GM12864 (cell line): ENCODE measurements at places on chromosomes 2 and 18.

- DNase-seq = no peak
Observed at GRCh38 chr18:79314838-79315388, 80.8 kb upstream of the NFATC1 start.

- no peak for DNase-seq
Observed at GRCh38 chr2:130355172-130355577, 681 bp upstream of the PTPN18 start.

DNA sequence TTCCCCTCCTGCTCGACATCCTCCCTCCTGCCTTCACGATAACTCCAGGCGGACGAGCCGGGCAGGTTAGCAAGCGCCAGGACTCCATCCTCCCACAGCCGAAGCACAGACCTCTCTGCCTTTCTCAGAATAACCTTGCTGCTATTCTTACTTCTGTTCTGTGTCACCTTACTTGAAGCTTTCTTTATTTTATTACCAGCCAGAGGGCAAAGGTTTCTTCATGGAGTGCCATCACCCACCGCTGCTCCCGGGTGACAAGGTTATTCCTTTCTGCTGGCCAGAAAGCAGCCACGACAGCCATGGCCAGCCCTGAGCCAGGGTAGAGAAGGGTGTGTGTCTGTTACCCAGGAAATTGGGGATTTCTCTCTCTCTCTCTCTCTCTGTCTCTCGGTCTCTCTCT, 227.1 kb downstream of the ANAPC1 start:
- no peak for DNase-seq

- DNase-seq = no peak
Observed at GRCh38 chr2:151808258-151809072, 19.8 kb downstream of the ARL5A start.

DNA sequence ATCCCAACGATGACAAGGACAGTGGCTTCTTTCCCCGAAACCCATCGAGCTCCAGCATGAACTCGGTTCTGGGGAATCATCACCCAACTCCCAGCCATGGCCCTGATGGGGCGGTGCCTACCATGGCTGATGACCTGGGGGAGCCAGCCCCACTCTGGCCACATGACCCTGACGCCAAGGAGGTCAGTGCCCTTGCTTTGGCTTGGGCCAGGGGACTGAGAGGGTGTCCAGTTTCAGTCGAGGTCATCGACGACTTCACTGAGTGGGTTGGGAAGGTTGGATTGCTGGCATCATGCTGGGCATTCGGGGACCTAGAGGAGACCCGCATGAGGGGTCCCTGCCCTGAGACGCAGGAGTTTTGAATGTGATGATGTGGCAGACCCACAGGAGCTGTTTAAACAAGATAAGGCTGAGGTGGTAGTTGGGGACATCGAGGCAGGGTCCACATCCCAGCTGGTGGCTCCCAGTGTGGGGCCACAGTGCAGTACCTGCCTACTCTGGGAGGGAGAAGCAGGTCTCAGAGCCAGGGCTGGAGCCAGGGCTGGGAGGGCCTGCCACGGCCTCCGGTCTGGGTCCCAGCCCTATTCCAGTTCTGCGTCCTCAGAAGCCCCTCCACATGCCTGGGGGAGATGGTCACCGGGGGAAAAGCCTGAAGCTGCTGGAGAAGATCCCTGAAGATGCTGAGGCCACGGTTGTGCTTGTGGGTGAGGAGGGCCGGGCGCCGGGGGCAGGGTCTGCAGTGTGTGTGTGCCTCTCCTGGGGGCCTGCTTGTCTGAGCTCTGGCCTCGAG, 6.0 kb downstream of the SLC4A3 start:
- no peak for DNase-seq

DNA sequence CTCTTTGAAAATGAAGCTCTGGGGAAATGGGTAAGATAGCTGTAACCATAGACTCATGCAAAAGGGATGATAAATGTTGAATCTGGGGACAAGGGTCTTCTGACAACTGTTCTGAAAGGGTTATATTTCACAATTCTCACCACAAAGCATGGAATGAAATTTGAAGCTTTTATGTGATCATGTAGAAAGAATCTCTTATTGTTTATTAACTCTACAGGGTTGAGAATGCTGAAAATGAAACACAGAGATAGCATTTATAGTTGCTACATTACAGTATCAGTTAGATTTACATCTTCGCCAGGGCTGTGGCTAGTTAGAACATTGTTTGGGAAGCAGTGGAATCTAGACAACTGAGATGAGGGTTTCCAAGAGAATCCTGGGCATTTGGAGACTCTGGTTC, 97.4 kb upstream of the LHCGR start:
- no peak for DNase-seq

GRCh38 chr18:48035556-48035860, 105.0 kb upstream of the SMAD2 start:
- DNase-seq = no peak

DNA sequence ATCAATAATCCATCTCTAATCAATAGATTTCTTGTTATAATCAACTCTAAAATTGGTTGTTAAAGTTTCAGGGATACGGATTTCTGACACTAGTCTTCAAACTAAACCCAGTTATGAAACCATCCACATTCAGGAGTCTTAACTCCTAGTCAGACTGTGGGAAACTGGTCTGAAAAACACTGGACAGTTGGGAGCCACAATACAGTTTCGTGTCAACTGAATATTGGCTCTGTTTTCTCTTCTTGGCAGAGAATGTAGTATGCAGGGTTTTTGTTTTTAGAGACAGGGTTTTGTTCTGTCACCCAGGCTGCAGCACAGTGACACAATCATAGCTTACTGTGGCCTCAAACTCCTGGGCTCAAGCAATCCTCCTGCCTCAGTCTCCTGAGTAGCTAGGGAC, 123.1 kb downstream of the RTTN start:
- DNase-seq = no peak

- DNase-seq = no peak
Observed at GRCh38 chr18:48363175-48363574, 46.0 kb downstream of the ZBTB7C start.

DNA sequence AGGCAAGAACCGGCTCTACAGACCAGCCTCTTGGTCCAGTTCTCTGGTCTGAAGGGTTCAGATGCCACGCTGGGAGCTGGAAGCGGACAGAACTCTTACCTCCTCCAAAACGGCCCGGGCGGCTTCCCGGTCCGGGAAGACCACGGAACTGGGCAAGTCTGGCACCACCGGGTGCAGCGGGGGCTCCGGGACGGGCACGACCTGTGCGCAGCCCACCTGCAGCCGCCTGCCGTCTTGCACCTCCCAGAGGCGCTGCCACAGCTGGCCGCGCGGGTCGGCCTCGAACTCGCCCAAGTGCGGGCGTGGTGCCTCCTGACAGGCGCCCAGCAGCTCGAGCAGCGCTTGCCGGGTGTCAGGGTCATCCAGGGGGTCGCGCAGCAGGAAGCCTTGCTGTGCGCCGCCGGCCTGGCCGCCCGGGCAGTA, 773 bp downstream of the CMPK2 start:
- DNase-seq = no peak

- DNase-seq = no peak
Observed at GRCh38 chr2:129369437-129369836, 610.0 kb upstream of the RAB6C start.

DNA sequence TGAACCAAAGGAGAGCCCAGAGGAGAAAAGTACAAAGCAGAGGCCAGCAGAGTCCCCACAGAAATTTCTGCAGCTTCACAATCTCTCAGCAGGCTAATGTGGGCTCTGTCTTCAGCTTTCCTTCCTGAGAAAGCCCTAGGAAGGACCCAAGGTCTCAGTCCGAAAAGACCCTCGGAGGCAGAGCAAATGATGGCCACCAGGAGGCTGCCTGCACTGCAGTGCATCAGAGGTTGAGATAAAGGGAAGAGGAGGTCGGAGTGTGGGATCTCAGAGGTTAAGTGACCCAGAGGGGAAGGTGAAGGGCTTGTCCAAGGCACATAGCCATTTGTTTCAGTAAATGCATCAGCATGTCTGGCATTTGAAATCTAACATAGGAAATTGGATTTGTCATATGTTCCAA, 299.1 kb upstream of the SLC14A2 start:
- DNase-seq = no peak
